ENCODE measurements at places on chromosomes 5 and 9.

- no peaks in the 10 kb centered on the region for H3K27me3 ChIP-seq
- peaks cover 50% of the 10 kb centered on the region for H3K4me1 ChIP-seq
- DNase-seq, result peak; percentile 53
- peaks cover 56% of the 10 kb centered on the region for H3K36me3 ChIP-seq
- peak overlapping the region; percentile 95 for H3K27ac ChIP-seq
- H3K4me3 ChIP-seq, result peak overlapping the region; percentile 89
Measured at GRCh38 chr9:132350861-132351315, 3.9 kb downstream of the SETX start.

DNA sequence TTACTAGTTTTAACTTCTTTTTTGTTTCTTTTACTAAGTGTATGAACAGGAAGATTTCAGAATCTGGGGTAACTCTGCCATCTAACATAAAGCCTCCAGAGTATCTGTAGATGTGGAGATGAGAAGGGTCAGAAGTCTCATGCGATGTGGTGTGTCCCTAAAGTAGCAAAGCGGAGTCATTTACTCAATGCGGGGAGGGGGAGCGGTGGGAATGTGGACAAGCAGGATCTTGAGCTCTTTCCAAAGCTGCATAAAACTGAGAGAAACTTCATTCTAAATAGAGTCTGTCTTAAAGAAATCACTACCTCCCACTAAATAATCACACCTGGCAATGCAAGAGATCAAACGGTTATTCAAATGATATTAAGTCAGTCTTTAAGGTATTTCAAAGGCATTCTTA is 92.4 kb downstream of the MED27 start:
- H3K4me1 ChIP-seq, result no peaks in the 10 kb centered on the region
- H3K4me3 ChIP-seq, result no peak overlapping the region
- H3K36me3 ChIP-seq, result no peaks in the 10 kb centered on the region
- H3K27ac ChIP-seq, result no peak overlapping the region
- no peaks in the 10 kb centered on the region for H3K27me3 ChIP-seq

DNA sequence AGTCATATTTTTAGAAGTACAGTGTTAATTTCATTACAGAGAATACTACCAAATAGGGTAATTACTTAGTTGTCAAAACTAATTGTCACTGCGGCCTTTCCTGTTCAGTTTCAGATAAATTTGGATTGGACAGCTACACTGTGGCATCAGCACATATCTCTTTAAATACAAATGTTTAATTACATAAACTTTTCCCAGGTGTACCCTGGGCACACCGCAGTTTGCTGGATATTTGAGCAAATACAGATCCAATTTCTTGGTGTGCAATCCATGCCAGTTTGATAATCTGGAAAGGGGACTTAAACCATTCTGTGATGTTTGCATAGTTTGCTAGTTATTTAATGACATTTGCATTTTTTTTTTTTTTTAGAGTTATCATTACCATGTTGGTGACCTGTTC is 10.8 kb downstream of the ATP6V0E1 start:
- peaks cover 23% of the 10 kb centered on the region for H3K4me1 ChIP-seq
- H3K27ac ChIP-seq, result no peak overlapping the region
- no peak overlapping the region for H3K4me3 ChIP-seq
- no peaks in the 10 kb centered on the region for H3K27me3 ChIP-seq
- H3K36me3 ChIP-seq, result peaks cover 39% of the 10 kb centered on the region

- H3K4me3 ChIP-seq, result no peak overlapping the region
- no peak for DNase-seq
- H3K27ac ChIP-seq, result no peak overlapping the region
Measured at GRCh38 chr9:81848472-81848871, 79.8 kb upstream of the SPATA31D4 start.

DNA sequence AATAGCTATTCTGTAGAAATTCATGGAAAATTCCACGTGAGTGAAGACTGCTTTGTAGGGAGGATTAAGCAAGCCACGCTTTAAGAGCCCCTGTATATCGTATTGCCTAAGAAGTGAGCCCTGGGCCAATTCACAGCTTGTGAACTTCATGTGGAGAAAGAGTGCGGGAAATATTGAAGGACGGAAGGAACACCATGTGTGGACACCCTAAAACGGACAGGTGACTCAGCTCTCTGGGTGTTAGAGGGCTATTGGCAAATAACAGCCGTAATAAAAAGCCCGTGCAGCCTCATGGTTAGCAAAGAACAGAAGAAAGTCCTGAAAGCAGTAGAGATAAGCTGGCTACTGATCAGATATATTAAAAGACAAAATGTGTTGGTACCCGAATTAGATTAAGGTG is 26.4 kb downstream of the ZNF366 start:
- no peaks in the 10 kb centered on the region for H3K36me3 ChIP-seq
- H3K27ac ChIP-seq, result no peak overlapping the region
- DNase-seq, result no peak
- H3K4me3 ChIP-seq, result no peak overlapping the region
- H3K27me3 ChIP-seq, result peaks cover 17% of the 10 kb centered on the region
- H3K4me1 ChIP-seq, result no peaks in the 10 kb centered on the region

GRCh38 chr9:34830068-34830467 is 120.1 kb upstream of the CCL21 start:
- H3K27ac ChIP-seq, result no peak overlapping the region
- peaks cover 2% of the 10 kb centered on the region for H3K27me3 ChIP-seq
- no peak overlapping the region for H3K4me3 ChIP-seq
- H3K36me3 ChIP-seq, result no peaks in the 10 kb centered on the region
- DNase-seq, result no peak

All from activated CD4-positive, alpha-beta T cell treated with anti-CD3 and anti-CD28 coated beads, Interleukin-2, amount 10 ng/mL, durations not matched to agents 7 days and 5 days (primary cell).